ENCODE measurements at places on chromosomes 1 and 21.
A peak's percentile ranks its signal among the peaks of the same experiment; 100 is the strongest.

- DNase-seq = no peak
These were observed 175.6 kb downstream of the NRIP1 start for GRCh38 chr21:14889080-14889810.

DNA sequence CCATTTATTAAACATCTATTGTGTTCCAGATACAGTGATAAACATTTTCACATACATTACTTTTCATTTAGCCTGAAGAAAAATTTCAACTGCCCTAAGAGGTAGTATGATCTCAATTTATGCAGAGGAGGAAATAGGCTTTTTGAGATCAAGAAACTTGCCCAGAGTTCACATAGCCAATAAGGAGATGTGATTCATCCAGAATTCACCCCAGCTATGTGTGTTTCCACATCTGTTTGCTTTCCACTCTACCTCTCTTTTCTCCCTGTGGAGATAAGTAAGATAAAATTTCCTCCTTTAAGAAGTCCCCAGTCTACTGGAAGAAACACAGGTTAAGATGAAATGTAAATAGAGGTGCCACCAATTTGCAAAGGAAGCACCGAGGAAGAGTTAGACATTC, 199.7 kb upstream of the C8B start:
- no peak for DNase-seq

DNA sequence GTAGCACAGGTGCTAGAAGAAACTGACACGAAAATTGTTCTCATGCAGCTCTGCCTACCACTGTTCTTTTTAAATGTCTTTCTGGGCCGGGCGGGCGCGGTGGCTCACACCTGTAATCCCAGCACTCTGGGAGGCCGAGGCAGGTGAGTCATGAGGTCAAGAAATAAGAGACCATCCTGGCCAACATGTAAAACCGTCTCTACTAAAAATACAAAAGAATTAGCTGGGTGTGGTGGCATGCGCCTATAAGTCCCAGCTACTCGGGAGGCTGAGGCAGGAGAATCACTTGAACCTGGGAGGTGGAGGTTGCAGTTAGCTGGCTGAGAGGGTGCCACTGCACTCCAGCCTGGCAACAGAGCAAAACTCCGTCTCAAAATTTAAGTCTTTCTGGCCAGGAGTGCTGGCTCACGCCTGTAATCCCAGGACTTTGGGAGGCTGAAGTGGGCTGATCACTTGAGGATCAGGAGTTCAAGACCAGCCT, 947 bp upstream of the RIT1 start:
- no peak for DNase-seq

DNA sequence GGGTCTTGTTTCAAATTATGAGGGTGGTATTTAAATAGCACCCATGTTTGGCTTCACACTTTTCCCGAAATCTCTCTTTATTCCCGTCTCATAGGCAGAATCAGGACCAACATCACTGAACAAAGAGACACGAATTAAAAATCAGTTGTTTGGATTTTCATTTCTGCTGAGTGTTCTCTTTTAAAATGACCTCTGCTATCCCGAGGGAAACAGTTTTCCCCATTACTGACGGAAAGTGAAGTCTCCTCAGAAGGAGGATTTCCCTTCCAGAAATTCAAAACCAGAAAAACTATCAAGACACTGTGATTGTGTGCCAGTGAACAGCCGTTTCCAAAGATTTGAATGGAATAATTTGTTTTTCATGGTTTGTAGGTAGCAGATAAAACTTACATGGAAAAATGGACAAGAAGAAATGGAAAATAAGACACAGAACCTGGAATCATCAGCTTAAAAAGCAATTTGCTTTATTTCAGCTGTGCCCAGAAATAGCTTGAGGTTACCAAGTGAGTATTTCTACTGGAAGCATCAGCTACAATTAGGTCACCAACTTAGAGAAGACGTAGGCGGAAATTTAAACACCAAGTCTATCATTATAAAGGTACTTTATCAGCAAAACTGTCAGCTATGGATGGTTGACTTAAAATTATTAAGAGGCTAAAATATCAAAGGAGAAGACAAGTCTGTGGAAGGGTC, 68.5 kb downstream of the RUNX1 start:
- DNase-seq = no peak

GRCh38 chr1:12067900-12068821, 5.1 kb downstream of the TNFRSF8 start:
- DNase-seq = no peak

- no peak for DNase-seq
These were observed 114.0 kb downstream of the PPP1R12B start for GRCh38 chr1:202462342-202463076.

- no peak for DNase-seq
These were observed 94.0 kb downstream of the CLIC6 start for GRCh38 chr21:34762786-34763185.

DNA sequence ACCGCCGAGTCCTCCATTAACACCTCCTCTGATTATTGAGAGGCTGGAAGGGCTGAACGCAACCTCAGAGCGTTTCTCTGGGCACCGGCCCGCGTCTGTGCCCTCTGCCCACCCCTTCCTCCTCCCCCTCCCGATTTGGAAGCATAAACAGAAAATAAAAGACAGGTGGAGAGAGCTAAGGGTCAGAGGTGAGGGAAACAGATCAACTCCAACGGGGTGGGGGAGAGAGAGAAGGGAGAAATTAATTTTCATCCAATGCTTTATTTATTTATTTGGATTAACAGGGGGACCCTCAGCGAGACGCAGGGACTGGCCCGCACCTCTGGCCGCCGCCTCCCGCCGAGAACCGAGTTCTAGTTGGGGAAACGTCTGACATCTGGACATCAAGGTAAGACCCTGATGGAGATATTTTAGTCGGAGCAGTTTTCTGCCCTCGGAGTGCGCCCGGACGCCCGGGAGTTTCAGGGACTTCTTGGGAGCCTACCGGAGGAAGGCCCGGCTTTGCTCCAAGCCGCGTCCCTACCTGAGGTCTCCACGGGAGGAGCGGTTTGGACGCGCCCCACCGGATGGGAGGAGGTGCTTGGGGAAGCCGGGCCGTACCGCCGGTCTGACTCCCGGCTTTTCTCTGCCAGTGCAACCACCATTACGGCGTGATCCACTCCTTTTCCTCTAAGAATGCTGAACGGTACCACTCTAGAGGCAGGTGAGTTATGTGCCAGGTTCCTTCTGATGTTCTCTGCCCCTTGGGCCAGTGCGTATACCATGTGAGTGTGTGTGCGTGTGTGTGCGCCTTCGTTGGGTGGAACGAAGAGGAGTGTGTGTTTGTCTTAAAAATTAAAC, 5.1 kb upstream of the LHX9 start:
- DNase-seq = no peak

GRCh38 chr1:41006942-41007865, 14.3 kb downstream of the SLFNL1 start:
- no peak for DNase-seq

GRCh38 chr1:14437417-14437918, 161.0 kb upstream of the KAZN start:
- DNase-seq = no peak

DNA sequence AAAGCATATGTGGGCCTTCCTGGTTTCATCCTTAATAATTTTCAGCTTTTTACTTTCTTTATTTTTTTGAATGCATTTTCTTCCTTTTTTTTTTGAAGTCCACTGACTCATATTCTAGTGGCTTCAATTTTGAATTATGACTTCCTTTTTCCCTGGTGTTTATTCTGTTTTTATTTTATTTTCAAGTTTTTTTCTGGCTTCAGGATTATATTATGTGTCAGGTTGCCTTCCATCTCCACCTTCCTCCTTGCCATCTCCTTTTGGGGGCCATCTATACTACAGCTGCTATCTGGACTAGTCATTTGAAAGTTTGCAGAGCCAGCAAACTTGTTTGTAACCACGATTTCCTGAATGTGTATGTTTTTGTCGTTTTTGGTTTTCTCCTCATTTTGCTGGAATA, 117.6 kb downstream of the LEPR start:
- DNase-seq = no peak

- DNase-seq = no peak
These were observed 23.3 kb upstream of the NBL1 start for GRCh38 chr1:19620786-19621185.

DNA sequence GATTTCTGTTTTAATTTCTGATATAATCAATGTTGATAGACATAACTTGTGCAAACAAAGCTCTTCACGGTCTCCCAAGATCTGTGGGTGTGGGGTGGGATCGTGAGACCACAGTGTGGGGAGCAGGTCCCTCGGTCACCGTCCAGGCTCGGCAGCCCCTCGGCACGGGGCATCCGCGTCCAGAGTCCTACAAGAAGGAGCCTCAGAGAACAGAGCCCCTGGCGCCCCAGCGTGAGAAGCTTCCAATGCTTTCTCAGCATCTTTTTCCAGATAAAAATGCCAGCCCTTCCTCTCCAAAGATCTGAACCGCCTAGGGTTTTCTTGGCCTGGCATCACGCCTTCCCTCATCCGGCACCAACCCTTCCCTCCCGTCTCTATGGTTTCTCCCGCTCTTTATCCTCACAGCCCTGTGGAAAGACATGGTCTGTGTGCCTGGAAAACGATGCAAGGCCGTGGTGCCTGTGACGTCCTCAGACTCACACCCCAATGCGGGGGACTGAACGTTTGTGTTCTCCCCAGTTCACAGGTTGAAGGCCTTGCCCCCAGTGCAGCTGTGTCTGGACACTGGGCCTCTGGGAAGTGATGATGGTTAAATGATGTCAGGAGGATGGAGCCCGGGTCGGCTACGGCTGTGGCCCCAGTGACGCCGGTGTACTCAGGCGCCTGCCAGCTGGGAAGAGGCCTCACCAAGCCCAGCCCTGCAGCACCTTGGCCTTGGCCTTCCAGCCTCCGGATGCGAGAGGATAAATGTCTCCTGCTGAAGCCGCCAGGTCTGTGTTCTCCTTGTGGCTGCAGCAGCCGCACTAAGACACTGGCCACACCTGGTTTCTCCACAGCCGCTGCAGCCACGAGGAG, 45.9 kb upstream of the COL6A2 start:
- DNase-seq = no peak

DNA sequence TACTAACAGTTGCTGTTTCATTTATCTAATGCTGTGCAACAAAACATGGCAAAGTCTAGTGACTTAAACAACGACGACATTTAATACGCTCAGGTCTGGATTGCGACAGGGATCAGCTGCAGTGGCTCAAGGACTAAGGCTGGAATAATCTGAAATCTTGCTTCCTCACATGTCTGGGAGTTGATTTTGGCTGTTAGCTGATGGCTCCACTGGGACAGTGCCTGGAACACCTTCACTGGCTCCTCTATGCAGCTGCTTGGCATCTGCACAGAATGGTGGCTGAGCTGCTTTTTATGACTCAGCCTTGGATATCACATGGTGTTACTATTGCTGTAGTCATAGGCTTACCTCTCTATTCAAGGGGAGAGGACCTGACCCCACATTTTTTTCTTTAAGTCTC, 24.0 kb upstream of the BTG3 start:
- DNase-seq = no peak

DNA sequence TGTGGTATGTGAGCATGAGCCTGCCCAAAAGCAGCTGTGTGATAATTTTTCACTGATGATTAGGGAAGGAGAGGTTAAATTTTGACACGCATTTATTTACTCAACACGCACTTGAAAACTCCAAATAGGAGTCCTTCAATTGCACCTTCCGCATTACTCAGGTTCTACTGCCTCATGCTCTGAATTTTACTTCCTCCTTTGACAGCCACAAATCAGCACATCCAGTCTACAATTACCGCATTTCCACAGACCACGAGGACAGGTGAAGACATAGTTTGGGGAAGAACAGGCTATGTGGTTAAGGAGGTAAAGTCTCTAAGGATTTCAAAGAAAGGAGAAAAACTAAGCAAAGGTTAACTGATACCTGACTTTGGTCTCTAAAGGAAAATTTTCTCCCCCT, 2.6 kb downstream of the CAPN8 start:
- no peak for DNase-seq

GRCh38 chr1:8987881-8988617, 38.2 kb downstream of the SLC2A7 start:
- DNase-seq = peak; percentile 57

GRCh38 chr1:58515794-58516401, 30.6 kb downstream of the OMA1 start:
- peak; percentile 58 for DNase-seq

DNA sequence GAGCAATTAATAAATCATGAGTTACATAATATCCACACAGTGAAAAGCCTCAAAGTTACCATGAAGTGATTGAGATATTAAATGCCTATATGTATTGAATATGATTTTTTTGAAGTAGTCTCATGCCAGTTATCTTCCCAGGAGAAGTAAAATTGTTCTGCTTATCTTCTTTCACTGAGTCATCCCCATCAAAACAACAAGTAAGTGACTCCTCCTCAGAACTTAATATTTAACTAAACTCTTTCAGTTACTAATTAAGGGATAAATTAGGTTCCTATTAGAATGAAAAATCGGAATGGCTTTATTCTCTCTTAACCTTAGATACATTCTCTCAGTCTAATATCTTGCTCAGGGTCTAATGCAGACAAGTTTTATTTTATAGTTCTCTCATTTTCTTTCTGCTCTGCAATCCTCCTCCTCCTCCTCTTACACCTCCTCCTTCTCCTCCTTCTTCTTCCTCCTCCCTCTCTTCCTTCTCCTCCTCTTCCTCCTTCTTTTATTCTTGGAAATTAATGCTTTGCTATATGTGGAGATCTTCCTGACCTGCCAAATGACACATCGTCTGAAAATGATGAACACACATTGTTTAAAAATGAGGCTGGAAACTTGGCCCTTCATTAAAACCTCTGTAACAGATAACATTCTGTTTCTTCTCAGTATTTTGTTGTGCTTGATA, 110.9 kb downstream of the RUNX1 start:
- no peak for DNase-seq

GRCh38 chr1:207026104-207026534, 6.4 kb downstream of the C1orf116 start:
- no peak for DNase-seq

GRCh38 chr1:156592158-156592909, 758 bp downstream of the NAXE start:
- DNase-seq = no peak

DNA sequence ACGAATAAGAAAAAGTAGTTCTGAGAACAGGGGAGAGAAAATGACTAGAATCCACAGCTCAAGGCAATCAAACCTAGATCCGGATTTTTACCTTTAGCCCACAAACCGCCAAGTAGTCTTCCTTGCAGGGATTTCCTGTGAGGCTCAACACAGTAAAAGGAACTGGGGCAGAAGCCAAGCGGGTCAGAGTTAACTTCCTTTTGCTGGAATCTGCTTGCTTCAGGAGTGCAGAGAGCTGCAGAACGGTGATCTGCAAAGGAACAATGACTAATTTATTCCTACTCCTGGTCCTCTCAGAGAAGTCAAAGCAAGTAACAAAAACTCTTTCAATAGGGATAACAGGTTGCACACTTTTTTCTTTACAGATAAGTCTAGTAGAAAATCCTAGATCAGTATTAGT, 53.4 kb downstream of the UBR4 start:
- DNase-seq = no peak

DNA sequence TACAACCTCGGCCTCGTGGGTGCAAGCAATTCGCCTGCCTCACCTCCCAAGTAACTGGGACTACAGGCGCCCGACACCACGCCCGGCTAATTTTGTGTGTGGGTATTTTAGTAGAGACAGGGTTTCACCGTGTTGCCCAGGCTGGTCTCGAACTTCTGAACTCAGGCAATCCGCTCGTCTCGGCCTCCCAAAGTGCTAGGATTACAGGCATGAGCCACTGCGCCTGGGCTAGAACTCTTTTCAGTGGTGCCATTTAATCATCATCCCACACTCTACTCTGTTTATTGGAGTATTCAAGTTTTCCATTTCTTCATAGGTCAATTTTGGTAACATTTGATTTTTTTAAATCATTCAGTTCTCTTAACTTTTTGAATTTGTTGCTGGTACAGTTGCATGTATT, 101.3 kb downstream of the DHRS3 start:
- no peak for DNase-seq

GRCh38 chr1:178706432-178706831, 18.6 kb upstream of the RALGPS2 start:
- no peak for DNase-seq

GRCh38 chr1:86423473-86423872, 498 bp upstream of the CLCA2 start:
- no peak for DNase-seq

Data from WERI-Rb-1 (cell line).